ENCODE measurements at places on chromosomes 12 and 14.
A peak's percentile ranks its signal among the peaks of the same experiment; 100 is the strongest.

GRCh38 chr12:80317307-80317706 lies 126.7 kb upstream of the PTPRQ start:
- DNase-seq: no peak

- no peak for DNase-seq
Measured at GRCh38 chr14:52352569-52352968, 38.5 kb downstream of the PTGER2 start.

- DNase-seq: peak; percentile 20
Measured at GRCh38 chr12:124744659-124745464, 118.8 kb downstream of the SCARB1 start.

- DNase-seq: no peak
Measured at GRCh38 chr12:63078906-63079305, 72.1 kb downstream of the AVPR1A start.

- no peak for DNase-seq
Measured at GRCh38 chr12:52042706-52043385, 8.4 kb upstream of the NR4A1 start.

DNA sequence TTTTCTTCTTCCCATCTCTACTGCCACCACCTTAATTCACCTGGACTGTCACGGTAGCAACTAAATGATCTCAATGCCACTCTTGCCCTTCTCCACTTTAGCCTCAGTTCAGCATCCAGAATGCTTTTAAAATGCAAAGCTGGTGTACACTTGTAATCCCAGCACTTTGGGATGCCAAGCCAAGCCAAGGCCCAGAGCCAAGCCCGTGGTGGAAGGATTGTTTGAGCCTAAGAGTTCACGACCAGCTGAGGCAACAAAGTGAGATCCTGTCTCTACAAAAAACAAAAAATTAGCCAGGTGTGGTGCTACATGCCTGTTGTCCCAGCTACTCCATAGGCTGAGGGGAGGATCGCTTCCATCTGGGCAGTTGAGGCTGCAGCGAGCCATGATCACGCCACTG lies 5.9 kb downstream of the CIPC start:
- DNase-seq: no peak

GRCh38 chr14:52836063-52836462 lies 44.7 kb upstream of the GNPNAT1 start:
- no peak for DNase-seq

DNA sequence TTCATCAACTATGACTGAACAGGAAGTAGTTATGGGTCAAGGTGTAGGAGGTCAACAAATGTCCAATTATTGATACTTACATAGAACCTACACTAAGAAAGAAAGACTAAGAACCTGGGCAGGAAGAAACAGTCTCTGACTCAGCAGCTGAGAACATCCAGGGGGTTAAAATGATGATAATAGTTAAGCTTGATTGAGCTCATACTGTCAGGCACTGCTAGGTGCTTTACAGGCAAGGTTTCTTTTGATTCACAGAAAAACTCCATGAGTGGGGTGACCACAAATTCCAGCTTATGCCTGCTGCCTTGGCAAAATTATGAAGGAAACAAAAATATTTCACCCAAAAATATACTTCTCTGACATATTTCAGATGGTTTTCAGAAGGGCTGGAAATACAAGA lies 75.0 kb downstream of the ACADS start:
- no peak for DNase-seq

GRCh38 chr12:52515927-52516831 lies 4.0 kb downstream of the KRT5 start:
- no peak for DNase-seq

GRCh38 chr12:118981285-118982211 lies at the start of gene SRRM4:
SRRM4 (plus strand) TSS chr12:118981541; CDS start chr12:118981883, 342 bp downstream.
- DNase-seq: peak; percentile 10

DNA sequence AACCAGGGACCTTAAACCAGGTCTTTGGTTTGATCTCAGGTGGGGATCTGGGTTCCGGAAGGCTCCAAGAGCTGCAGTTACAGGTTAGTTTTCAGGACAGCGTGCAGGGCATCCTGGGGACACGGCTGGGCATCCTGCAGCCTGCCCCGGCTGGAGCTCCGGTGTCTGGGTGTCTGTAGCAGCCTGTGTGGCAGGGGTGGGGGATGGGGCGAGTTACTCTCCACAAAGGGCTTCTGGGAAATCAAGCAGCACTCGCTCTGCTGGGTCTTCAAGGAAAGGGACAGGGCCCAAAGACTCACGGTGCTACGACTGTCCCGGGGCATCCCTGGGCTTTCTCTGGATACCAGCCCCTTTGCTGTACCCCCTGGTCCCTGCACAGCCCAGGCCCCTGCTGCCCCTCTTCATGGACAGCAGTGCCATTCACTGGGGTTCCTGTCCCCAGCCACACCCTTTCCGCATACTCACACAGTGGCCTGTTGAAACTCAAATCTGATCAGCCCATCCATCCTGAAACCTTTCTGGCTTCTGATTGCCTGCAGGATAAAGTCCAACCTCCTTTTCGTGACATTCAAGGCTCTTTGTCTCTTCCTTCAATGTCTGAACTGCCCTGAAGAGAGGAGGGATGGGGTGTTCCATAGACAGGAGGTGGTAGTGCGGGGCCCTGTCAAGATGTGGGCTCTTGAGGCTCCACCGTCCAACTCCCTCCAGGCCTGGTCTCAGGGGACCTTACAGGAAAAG lies 22.2 kb upstream of the PPP1R13B start:
- DNase-seq: no peak

GRCh38 chr12:82688035-82688501 lies 1.4 kb downstream of the TMTC2 start:
- peak; percentile 7 for DNase-seq

DNA sequence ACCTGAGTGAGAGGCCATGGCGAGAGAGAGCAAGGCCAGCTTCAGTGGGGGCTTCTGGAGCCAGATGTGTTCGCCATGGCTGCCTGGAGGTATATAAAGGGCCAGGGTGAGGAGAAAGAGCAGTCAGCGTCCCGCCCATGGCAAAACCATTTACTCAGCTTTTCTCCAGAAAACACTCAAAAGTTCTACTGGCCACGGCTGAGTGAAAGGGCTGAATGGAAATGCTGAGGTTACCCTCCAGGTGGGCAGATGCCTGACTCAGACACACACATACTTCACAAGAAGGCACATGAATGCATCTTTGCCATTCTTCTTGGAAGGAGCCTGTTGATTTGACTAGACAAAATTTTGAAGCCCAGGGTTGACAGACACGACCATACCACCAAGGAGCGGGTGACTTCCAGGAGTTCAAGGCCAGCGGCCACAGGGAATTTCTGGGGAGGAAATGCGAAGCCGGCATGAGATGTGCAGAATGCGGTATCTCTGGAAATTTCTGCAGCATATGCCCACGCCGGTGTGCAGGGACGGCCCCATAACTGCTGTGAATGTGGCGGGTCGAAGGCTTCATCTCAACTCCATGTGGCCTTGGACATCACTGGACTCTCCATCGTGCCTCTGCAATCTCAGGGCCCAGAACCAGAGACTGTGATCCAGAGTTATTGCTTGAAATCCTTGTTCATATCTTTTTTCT lies at the start of gene IL31:
Gene IL31, minus strand, starts transcription at position 67 of the 691 bp plus-strand sequence. Its CDS starts 49 bp downstream, at position 18.
- DNase-seq: no peak

GRCh38 chr12:26554332-26554731 lies 278.7 kb downstream of the ITPR2 start:
- DNase-seq: no peak

- DNase-seq: no peak
Measured at GRCh38 chr12:54386403-54387113, 2.0 kb upstream of the ZNF385A start.

- peak; percentile 97 for DNase-seq
Measured at GRCh38 chr12:57377103-57377840, 53.6 kb downstream of the R3HDM2 start.

- no peak for DNase-seq
Measured at GRCh38 chr12:62668782-62669181, 202.2 kb downstream of the MON2 start.

GRCh38 chr12:52524241-52524897 lies 4.2 kb upstream of the KRT5 start:
- DNase-seq: no peak

DNA sequence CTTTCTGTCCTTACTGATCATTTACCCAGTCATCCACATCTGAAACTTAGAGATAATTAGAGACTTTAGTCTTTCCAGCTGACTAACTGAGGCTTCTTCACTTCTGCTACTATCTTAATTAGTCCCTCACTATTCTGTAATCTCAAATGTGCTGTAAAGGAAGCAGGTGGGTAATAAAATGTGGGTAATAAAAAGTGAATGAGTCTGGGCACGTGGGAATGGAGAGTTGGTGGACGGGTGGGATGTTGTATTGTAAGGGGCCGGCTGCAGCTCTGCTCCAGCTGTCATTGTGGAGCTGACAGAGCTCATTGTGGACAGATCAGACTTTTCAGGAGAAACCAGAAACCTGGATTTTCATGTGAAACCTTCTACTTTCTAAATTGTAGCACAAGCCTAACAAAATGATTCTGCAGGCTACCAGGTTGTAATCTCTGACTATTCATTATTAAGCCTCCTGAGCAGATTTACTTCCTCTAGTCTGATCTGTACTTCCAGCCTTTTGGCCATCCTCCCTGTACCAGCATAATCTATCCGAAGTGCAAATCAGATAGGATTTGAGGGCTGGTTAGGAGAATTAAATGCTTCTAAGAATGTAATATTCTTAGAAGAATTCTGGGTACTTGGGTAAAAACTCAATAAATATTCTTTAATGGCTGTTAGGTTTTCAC lies 42.0 kb upstream of the BMAL2 start:
- no peak for DNase-seq

GRCh38 chr14:76153919-76154318 lies 2.2 kb downstream of the GPATCH2L start:
- no peak for DNase-seq

DNA sequence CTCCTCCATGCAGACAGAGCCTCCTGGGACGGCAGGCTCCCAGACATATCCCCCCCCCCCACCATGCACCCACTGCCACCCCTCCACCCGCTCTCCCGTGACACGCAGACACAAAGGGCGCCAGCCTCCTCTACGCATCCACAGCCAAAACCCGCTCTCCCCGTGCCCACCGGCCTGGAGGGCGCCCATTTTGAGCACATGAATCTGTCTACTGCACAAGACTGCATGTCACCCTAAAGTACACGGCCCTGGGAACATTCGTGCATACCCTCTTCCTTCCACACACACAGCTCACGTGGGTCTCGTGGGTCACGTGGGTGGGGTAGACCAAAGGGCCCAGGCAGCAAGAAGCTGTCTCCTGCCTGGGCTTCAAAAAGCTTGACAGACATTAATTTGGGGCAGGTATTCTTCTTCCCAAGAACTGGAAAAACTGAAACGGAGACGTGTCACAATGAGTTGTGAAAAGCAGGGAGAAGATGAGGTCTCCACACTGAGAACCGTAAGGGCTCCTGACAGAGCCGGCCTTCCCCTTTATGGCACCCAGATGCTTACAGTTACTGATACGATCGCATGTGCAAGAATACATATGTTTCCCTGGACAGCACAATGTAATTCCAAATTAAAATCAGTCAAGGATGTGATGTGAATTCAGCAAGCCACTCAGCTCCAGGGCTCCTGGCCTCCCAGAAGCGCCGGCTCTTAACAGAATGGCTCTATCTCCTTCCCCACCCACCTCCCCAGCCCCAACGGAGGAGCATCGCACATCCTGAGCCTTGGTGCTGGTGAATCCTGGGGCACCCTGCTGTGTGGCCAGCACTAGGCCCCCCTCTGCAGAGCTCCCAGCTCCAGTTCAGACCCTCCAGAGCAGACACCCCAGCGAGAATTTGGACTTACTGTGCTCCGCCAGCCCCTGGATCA lies 1.9 kb downstream of the TGFB3 start:
- no peak for DNase-seq

DNA sequence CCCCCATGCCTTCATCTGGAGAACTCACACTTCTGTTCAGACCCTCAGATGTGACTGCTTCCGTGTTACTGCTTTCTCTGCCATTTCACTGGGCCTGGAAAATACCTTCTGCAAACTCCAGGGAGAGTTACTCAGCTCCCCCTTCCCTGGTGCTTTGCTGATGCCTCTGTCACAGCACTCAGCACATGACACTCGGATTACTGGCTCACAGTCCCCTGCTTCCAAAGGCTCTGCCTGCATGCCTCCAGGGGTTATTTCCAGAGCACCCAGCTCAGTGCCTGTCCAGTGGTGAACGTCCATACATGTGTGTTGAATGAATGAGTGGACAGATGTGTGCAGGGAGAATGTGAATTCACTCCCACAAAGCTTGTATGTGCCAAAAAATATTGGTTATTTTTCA lies 237.2 kb upstream of the FKBP4 start:
- no peak for DNase-seq

DNA sequence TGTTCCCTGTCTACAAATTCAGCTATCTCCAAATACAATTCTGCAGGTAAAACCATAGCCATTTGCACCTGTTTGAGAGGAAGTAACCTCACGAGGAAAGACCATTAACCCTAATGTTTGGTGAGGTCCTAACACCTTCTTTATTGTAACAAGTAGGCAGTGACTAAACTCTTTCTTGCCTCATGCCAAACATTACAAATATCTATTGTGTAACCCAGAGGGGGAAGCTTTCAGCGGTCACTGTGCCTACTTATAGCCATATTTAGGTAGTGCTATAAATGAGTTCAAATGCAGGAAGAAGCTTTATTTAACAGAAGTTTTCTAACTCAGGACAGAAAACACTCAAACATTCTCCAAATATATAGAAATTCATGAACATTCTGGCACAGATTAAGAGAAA lies 252.7 kb downstream of the LRFN5 start:
- DNase-seq: no peak

DNA sequence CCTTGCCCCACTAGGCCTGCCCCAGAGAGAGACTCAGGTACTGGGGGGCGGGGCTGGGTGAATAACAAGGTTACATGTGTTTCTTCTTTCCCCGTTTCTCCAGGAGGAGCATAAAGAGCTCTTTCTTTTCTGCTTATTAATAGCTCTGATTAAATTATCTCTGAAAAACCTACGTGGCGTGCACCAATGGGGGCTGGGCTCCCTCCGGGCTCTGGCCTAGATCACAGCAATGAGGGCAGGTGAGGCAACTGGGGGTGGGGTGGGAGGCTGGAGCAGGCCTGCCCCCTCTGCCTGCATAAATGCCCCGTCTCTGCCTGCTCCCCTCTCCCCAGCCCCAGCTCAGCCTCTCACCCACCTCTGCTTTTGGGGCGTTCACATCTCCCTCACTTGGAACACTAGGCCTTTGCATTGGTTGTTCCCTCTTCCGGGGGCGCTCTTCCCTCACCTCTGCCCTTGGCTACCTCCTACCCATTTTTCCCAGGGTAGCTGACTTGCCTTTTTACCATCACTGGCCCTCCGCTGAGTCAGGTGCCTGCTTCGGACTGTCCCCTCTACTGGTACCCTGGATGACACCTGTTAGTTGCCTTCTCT lies 4.1 kb upstream of the FAM222A start:
- no peak for DNase-seq

DNA sequence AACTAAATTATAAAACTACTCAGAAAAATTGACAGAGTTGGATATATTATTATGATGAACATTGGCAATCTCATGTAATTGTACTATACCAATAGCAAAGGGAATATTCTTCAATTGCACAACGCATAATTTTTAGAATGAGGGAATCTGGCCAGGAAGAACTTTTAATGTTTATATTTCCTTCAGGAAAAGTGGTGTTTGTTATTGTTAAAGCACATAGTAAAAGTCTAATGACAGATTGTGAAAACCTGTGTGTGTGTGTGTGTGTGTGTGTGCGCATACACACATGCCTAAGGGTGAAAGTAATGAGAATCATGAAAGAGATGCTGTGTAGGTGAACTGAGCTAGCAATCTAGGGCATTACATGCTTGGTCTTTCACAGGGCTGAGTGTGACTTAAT lies 877.7 kb downstream of the SLC6A15 start:
- no peak for DNase-seq
